ENCODE measurements at places on chromosomes 3 and 15.

DNA sequence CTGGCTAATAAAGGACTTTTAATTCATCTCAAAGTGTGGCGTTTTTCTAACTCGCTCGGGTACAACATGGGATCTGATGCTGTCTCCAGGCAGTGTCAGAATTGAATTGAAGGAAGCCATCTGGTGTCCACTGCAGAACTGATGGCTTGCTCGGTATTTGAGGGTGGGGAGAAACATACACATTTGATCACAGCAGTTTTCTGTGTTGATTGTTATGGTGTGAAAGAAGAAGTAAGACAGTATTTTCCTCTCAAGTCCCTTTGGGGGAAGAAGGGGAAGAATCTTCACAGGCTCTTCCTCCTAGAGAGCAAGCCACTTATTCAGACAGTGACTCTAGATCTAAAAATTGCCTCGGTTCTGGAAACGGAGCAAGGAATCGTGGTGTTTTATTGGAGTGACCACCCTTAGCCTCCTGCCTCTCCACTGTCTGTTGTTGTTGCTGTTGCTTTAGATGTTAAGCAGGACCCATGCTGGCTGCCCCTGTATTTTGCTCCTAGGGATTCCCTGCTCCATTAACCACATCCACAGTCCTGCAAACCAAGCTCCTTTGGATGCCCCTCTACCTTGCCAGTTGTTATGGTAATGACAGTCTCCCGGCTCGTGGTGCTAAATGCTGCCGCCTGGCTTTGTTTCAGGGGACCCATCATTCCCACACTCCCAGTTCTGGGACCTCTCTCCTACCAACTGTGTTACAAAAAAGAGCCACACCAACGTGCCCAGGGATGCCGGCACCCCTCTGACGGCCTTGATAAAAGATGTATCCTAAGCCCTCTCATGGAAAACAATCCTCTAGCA is 15.3 kb upstream of the MCCC1 start:
- DNase-seq, result no peak

- no peak for DNase-seq
Measured at GRCh38 chr3:21330293-21330692, 420.7 kb downstream of the ZNF385D start.

GRCh38 chr3:113274425-113275257 is 63.3 kb downstream of the BOC start:
- DNase-seq, result no peak

DNA sequence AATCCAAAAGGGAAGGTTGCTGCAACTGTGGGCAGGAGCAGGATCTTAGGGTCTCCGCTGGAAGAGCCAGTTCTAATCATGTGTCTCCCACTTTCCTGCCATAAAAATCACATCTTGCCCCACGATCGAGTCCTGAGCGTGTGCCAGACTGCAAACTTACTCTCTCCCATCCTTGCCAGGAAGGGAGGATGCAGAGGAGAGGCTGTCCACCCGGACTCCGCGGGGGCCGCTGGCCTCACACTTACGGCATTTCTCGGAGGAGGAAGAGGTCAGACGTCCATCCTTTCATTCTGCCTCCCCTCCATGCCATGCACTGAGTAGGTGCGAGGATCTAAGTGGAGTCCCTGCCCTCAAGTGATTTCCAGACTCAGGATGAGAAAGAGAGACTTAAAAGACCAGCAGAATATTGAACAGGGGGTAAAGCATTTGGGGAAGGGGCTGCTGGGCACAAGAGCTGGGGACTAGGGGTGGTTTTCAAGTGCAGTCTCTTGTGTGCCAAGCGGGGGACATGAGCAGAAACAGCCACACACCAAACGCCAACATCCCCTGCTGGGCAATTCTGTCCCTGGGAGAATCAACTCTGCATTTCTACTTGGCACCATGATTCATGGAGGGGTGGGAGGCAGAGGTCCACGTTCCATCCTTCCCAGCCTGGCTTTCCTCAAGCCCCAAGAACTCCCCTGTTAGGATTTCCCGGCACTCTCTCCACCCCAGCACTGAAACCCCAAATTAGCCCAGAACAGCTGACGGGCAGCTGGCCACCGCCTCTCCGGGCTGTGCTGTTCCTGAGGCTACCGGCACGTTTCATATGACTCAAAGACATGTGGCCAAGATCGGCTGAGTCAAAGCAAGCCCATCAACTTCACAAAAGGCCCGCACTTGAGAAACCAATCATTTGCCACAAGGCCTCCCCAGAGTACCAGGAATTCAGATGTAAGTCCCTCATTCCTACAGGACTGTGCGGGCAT is 11.6 kb downstream of the OXTR start:
- peak; percentile 86 for DNase-seq

DNA sequence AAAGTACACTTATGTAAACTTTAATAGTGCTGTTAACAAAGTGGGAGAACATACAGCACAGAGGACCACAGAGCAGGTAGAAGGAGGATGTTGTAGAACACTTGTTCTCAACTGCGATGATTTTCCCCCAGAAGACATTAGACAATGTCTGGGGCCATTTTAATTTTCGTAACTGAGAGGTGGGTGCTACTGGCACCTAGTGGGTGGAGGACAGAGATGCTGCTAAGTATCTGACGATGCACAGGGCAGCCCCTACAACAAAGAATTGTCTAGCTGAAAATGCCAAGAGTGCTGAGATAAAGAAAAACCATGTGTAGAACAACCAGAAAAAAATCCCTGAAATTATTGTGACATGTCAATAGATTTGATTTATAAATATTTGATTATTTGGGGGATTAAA is 5.0 kb upstream of the KBTBD8 start:
- no peak for DNase-seq

GRCh38 chr3:157128771-157129681 is 30.9 kb downstream of the CCNL1 start:
- no peak for DNase-seq

DNA sequence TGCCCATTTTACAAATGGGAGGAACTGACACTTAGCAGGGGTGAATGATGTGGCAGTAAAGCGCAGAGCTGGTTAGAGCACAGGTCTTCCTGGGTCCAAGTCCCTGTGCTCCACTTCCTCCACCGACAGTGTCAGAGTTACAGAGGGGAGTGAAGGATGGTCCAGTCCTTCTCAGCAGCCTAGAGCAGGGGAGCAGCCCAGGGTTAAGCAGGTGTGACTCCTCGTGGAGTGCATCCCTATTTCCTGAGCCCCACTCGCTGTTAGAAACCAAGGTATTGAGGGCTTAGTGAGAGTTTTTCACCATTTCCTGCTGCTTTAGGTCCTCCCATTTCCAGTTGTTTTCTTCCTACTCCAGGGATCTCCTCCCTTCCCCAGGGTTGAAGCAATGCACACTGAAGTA is 75.4 kb downstream of the GHSR start:
- no peak for DNase-seq

DNA sequence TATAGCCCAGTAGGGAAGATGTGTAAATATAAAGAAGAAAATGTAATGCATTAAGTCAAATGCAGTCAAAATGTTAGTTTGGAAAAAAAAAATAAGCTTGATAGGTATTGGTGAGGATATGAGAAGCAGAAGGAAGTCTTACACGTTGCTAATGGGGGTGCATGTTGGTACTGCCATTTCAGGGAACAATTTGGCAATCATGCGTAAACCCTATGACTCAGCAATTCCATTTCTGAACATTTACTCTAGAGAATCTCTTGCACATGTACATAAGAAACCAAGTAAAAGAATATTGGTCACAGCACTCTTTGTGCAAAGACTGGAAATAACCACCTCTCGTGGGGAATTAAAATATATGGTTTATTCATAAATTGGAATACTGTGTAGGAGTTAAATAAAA is 35.5 kb upstream of the TIMP4 start:
- no peak for DNase-seq

DNA sequence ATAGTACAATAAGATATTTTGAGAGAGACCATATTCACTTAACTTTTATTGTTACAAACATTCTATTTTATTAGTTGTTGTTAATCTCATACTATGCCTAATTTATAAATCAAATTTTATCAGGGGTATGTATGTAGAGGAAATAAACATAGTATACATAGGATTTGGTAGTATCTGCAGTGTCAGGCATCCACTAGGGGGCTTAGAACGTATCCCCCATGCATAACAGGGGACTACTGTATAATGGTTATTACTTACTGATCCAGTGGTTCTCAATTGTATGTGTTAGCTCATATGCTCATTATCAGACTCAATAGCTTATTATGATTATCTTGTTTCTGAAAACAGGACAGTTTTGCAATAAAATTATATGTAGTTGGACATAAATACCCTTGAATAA is 27.6 kb downstream of the CMC1 start:
- no peak for DNase-seq

DNA sequence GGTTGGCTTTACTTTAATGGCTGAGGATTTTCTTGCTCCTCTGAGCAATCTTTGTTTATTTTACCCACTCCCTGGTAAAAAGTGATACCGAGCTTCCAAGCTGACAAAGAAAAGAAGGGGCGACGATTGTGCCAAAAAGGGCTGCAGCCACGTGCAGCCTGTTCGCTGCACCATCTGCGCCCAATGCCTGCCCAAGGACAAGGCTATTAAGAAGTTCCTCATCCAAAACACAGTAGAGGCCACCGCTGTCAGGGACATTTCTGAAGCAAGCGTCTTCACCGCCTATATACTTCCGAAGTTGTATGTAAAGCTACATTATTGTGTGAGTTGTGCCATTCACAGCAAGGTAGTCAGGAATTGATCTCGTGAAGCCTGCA is 4.4 kb downstream of the ARHGAP31 start:
- no peak for DNase-seq

DNA sequence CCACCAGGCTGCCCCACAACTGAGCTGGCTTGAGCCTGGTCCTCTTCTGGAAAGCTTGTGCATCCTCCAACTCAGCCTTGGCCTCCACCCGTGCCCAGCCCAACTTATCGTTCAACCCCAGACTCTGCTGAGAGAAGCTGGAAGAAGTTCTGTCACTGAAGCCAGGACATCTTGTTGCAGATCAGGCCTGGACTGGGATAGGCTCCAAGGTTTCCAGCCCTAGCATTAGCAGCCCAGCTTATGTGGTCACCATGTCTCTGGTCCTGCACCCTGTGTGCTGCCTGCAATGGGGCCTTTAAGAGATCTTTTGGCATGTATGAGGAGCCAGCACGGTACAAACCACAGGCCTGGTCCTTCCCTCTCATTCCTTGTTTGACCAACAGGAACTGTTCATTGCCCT is 15.2 kb upstream of the CAMP start:
- no peak for DNase-seq

DNA sequence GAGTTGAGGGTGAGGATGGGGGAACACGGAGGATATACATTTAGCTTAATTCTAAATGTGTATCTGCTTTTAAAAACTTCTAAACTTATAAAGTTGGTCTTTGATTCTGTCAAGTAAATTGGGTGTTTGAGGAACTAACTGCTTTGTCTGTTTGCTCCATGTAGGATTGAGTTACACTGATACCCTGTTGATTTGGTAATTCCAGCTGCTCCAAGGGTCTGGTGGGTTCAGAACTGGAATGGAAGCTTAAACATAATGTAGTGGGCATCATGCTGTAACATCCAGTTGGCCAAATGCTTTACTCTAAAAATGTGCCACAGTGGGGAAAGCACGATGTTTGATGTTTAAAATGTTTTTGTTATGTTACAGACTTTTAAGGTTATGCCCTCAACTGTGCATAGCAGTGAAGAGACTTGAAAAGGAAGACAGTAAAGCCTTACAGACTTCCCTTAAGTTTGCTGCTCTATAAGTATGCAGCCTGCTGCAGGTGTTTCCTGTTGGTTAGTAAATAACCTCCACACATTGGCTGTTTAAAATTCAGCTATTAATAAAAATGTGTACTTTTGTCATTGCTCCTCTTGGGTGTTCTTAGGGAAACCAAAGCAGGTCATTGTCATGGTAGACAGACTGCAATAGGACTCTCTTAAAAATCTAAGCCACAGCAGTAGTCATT is 5.9 kb upstream of the EDEM1 start:
- DNase-seq, result no peak

- DNase-seq, result no peak
Measured at GRCh38 chr15:74196175-74196574, 6.4 kb downstream of the STRA6 start.

GRCh38 chr3:177783338-177783737 is 586.1 kb upstream of the TBL1XR1 start:
- DNase-seq, result no peak

DNA sequence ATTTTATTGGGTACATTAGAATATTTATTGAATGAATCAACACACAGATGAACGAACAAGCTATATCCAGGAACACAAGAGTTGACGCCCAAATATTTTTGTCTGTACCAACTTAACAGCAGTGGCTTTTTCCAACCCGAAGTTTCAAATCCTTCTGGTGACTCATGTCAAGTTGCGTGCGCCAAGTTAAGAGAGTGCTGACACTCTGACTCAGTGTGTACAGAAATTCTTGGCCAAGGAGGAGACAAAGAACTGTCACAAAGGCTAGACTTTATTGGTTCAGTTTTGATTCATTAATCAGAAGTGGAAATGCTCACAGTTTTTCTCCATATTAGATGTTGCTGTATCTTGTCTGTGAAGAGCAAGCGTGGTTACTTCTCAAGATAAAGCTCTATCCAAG is 59.6 kb upstream of the TSC22D2 start:
- DNase-seq, result no peak

GRCh38 chr15:34049112-34049511 is 10.1 kb upstream of the AVEN start:
- no peak for DNase-seq

DNA sequence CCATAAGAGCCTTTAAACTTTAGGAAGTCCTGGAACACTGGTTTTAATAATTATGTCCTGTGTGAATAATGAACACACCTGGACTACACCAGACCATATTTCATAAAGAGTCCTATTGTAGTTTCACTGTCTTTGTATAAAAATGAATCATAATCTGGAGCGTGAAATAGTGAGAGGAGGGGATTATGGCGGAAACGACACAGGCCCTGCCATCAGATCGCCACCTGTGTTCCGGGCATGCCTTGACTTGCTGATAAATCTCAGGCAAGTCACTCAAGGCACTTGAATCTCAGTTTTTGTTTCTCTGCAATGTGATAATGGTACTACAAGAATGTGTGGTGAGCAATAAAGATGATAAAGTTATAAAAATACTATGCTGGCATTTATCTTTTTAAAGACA is 995.5 kb downstream of the MCTP2 start:
- DNase-seq, result no peak

DNA sequence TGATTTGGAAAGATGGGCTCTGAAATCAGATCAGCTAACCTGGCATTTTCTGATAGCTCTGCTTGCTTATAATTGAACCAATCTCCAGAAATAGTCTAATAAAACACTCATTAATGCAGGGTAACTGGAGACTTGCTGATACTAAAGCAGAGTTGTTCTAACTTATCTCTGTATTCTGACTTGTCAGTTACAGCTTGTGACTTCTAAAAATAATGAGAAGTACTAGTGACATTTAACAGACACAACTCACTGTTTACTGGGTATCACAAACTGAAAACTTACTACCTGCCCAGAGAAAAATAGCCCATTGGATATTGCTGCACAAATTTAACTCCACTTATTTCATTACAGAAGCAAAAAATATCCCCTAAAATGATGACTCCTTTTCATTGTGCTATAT is 24.0 kb upstream of the TRPM7 start:
- no peak for DNase-seq

DNA sequence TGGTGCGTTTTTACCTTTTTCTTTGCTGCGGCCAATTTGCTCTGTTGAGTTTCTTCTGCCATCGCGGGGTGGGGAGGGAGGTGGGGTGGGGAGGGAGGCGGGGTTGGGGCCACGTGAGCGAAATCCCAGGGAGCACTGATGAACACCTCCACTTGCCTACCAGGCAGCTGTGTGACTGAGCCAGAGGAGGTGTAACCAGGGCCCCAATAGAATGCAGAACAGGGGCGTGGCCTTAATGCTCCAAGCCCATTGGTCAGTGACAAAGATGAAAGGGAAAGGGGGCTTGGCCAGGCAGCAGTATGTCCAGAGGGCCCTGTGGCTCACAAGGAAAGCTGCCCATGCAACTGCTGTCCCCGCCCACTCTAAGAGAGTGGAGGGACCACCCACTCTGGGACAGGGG is 21.4 kb upstream of the OR4F6 start:
- no peak for DNase-seq

All from gastrocnemius medialis (tissue), 4 donors.